Activated naive CD4-positive, alpha-beta T cell treated with anti-CD3 and anti-CD28 coated beads for 36 hours (primary cell): ENCODE measurements at places on chromosomes 5 and 9. TPM values are rescaled to one million over a fixed set of nuclear protein-coding genes. Genes with fewer than 3 reads are reported as not detected.

GRCh38 chr9:20604562-20604961 lies 17.7 kb downstream of the MLLT3 start:
- no peak for DNase-seq

DNA sequence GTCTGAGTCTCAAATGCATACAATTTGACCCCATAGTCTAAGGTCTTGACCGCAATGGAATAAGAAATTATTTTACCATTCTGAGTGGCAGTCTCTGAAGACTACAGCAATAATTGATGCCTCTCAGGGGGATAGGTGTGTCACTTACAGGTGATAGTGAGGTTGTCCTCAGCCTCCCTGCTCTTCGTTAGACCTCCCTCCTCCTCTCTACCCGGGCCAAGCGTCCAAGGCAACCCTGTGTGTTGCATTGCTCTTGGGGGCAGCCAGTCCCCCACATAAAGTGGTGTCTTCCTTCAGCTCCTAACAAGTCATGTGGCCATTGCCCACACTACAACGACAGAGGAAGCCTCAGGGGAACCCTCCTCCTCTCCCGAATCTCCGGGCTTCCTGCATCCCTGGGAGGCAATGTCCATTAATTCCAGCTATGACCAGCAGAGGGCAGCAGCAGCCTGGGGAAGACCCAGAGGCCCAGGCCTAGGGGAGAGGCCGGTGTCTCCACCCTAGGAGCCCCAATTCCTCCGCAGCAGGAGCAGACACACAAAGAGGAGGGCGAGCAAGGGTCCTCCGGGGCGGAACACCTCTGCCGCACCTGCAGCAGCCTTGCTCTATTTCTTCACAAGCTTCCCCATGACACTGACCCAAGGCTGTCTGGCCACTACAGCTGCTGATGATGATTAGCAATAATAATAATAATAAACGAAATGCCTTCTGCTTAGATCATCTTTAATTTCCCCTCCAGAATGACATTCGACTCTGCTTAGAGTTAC lies 134.8 kb downstream of the KCNIP1 start:
- peak; percentile 83 for DNase-seq

Gene CRB2
- not detected for total RNA-seq

DNA sequence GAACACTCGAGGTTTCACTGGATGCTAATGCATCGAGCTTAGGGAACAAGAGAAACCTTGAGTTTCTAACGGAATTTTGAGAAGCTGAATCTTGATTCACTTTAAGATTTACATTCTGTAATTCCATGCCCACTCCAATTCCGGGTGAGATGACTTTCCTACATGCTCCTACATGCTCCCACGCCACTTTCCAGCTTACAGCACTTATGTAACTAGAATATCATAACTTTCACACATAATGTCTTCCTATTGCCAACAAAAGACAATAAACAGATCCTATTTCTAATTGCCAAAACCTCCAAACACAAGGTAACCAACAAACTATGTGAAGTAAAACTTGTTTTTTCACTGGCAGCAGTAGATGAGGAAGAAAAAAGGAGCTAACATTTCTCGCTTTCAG lies 72.9 kb downstream of the ECPAS start:
- no peak for DNase-seq

DNA sequence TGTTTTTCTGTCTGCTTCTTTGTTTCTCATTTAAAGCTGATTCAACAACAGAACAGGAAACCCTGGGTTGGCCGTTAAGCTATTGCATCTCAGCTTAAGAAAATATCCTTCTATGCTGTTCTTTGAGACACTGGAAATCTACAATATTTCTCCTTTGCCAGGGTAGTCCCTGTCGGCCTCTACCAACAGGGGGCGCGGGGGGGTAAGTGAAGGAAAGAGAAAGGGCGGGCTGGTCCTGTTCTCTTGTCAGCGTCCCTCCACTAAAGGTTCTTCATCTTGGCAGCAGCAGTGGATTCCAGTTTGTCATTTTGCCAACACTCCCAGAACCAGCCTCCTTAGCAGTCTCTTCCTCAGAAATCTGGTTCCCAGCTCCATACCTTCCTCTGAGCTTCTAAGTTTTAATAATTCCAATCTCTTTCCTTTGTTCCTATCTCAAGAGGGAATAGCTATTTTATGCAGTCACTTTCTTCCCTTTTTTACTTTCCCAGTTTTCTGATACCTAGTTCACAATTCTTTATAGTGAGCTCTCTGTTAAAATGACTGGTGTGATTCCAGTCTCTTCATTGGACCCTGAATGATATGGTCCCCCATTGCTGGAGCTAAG lies 222.3 kb downstream of the GLIS3 start:
- peak; percentile 76 for DNase-seq

Gene FST
- not detected for total RNA-seq

GRCh38 chr5:172533399-172534228 lies 79.3 kb upstream of the SH3PXD2B start:
- no peak for DNase-seq

Gene SPATA31D4
- total RNA-seq: not detected

GRCh38 chr5:149386166-149386565 lies 7.1 kb upstream of the IL17B start:
- DNase-seq: no peak

DNA sequence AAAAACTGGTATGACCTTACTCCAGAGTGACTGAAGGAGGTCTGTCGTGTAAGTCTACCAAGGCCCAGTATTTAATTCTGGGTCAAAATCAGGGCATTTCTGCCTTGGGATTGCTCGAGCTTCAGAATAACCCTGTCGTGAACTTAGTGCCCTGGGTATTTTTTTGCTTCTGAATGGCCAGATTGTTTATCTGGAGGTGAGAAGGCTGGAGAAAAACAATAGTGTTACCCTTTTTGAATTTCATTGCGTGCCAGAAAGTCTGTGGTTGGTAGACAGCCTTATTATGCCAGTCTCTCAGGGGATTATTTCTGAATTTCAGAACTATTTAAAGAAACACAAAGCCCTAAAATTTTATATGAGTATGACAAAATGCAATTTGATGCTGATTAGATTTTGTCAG lies 323.4 kb downstream of the CSNK1G3 start:
- no peak for DNase-seq

- no peak for DNase-seq
Measured at GRCh38 chr5:34053133-34053532, 10.1 kb upstream of the C1QTNF3 start.

DNA sequence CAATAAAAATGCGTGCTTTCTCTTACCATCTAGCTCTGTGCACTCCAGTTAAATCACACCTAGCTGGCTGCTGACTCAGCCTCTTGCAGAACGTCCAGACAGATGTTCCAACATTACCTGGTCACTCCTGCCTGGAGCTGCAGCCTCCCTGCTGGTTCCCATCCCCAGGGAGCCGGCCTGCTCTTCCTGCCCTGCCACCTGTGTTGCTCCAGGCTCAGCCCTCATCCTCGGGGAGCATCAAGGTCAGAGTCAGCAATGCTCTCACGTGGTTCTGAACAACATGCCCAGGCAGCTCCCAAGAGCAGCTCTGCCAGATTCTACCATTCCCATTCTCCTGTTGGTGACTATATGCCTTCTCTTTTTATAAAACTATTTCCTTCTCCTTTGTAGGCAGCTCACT lies 81.3 kb downstream of the GADD45G start:
- DNase-seq: no peak

Gene LCN10
- 0.83 TPM for total RNA-seq

Gene F12
- 3.2 TPM for total RNA-seq

DNA sequence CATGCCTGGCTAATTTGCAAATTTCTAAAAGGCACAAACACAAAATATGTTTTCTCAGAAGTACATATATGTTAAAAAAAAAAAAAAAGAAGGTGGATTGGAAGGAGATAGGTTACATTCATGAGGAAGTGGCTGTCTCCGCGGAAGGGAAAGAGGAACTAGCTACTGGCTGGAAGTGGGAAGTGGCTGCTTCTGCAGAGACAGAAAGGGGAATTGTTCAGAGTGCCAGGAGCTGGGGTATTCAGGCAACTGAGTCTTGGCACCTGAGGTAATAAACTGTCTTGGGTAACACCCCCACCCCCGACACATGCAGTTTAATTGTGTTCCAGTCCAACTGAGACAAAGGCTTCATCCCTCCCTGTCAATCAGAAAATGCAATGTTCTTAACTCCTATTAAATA lies 45.6 kb downstream of the S1PR3 start:
- no peak for DNase-seq

Gene HSPB3
- not detected for total RNA-seq

- DNase-seq: no peak
Measured at GRCh38 chr9:70963554-70963953, 157.9 kb downstream of the TRPM3 start.

- no peak for DNase-seq
Measured at GRCh38 chr5:138661991-138662434, 86.8 kb upstream of the HSPA9 start.

Gene FAM81B
- not detected for total RNA-seq

GRCh38 chr5:149664666-149665415 lies 65.3 kb upstream of the PPARGC1B start:
- no peak for DNase-seq

GRCh38 chr5:97624886-97625285 lies 441.8 kb upstream of the RIOK2 start:
- no peak for DNase-seq

Gene TAF11L10
- not detected for total RNA-seq

DNA sequence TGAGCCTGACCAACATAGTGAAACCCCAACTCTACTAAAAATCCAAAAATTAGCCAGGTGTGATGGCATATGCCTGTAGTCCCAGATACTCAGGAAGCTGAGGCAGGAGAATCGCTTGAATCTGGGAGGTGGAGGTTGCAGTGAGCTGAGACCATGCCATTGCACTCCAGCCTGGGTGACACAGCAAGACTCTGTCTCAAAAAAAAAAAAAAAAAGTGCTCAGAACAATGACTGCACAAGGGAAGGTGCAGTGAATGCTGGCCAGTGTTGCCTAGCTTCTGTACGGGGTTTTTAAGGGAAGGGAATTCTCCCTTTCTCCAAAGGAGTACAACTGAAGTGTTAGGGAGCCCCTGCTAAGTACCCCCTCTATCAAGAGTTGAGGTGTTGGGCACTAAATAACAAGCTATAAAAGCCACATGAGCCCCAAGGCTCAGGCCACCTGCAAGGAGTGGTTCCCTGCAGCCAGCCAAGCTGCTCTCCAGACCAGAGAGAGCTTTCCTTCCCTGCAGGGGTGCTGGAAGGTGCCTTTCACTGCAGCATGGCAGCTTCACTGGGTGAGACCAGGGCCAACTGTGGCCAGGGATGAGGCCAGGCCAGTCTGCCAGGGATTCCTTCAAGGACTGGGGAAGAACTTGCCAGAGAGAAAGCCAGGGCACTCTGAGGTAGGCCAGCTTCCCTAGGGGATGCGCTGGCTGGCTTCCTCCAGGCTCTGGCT lies 14.8 kb downstream of the GADD45G start:
- no peak for DNase-seq

Gene FGD3
- 57.7 TPM for total RNA-seq

Gene SLC6A18
- not detected for total RNA-seq

DNA sequence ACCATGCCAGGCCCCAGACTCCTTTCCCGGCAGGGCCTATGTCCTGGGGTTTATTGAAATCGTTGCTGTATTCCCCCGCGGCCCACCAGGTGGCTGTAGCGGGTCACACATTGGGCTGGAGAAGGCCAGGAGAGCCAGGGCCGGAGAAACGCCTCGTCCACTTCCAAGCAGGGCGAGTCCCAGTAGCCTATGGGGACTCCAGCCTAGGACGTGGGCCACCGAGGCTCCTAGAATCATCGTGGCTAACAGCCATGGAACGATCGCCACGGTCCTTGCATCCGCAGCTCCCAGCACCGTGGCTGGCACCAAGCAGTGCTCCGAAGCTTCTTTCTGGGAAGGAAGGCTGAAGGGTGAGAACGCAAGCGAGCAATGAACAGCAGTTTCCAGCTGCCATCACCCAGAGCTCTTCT lies 87.7 kb downstream of the ENTREP1 start:
- DNase-seq: no peak

GRCh38 chr5:66633754-66634153 lies 37.6 kb downstream of the MAST4 start:
- DNase-seq: no peak

Gene PHAX
- total RNA-seq: 34.9 TPM

Gene PTGES
- 0.31 TPM for total RNA-seq

Gene SPATA24
- total RNA-seq: 7.4 TPM

Gene MYORG
- total RNA-seq: 2.0 TPM
